Kidney epithelial cell (primary cell): ENCODE measurements at places on chromosomes 3 and 15.

GRCh38 chr3:38988955-38989354 lies 62.8 kb downstream of the SCN11A start:
- DNase-seq: no peak

GRCh38 chr3:191388823-191389222 lies 58.5 kb upstream of the UTS2B start:
- DNase-seq: no peak

GRCh38 chr3:127092368-127092767 lies 100.6 kb upstream of the PRR23E start:
- no peak for DNase-seq

GRCh38 chr3:144380849-144381248 lies 409.2 kb downstream of the DIPK2A start:
- no peak for DNase-seq

- DNase-seq: no peak
Observed at GRCh38 chr3:50242381-50242770, 6.4 kb downstream of the GNAI2 start.

DNA sequence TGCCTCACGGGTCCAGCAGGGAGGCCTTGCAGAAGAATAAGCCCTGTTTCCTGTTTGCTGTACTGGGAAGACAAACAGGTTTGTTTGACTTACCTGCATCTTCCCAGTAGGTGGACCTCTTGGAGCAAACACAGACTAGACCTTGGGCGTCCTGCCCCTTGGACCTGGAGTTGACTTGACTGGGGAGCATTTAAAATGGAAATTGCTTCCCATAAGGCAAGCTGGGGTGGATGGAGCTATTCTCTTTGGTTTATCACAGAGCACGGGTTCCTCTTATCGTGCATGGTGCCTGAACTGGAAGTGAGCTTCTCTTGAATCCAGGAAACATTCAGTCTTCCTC lies 151.4 kb downstream of the RPLP1 start:
- DNase-seq: no peak

DNA sequence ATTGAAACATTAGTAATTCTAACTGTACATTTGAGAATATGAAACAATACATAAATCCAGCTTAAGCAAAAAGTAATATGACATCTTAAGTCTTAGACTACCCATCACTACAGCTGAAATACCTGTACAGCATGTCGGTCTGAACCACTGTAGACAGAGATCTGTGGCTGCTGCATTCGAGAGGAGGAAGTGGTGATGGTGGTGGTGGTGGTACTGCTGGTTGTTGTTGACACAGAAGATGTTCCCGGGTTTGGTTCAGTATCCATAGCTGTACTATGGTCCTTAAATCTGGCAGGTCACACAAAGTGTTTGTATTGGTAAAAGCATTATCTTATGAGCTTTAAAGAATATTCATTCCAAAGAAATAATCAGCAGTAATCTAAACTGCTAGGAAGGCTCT lies 2.9 kb downstream of the PHC3 start:
- no peak for DNase-seq

DNA sequence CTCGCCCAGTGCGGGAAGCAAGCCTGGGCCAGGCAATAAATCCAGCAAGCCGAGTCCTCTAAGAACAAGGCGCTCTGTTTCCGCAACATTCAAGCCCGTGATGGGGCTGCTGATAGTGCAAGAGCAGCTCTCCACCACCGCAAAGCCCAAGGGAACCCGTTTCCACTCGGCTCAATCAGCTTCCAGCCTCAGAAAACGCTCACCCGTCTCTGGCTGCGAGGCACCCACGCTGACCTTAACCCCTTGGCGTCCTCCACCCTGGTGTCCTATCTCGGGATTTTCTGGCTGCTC lies 17.8 kb downstream of the SPATA12 start:
- no peak for DNase-seq

DNA sequence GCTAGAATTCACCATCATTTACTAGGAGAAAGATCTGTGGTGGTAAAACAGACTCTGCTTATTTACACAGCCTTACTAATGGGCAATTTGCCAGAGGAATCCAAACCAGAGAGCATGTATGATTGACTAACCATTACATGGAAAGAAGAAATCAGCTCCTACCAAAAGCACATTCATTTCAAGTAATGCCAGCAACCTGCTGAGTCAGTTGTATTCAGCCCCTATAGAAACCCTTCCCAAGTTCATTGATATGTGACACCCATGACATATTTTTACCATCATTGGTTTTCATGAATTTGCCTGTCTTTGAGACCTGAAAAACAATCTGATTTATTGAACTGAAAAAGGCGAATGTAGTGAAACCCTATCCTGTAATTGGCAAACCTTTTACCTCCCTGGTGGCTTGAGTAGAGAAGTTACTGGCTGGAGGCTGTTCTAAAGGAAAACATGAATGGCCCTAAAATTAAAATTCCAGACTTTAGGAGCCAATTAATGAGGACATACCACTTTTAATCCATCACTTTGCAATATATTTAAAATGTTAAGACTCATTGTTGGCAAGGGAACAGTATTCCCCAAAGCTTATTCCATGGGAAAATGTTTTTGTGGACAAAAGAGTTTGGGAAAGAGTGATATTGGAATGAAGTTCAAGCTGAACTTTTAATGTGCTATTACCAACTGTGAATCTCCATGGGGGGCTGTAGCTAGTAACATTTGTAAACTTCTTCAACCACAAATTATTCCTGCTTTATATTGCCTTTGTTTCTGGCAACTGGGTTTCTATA lies 542.9 kb downstream of the FHIT start:
- DNase-seq: peak; percentile 29

DNA sequence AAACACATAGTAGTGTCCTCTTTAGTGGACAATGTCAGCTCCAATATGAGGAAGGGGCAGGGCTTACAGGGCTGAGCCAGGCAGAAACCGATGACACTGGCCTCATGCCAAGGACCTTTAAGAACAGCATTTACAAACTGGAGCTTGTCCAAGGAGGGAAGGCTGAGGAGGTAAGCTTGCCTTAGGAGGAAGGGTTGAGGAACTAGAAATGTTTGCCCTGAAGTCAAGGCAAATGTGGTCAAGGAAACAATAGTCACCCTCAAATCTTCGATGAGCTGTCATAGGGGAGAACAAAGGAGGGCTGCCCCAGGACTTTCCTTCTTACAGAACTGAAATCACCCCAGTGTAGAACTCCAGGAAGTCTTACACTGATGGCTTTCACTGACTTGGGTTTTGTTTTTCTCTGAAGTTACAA lies 136.4 kb downstream of the LIPC start:
- DNase-seq: no peak

DNA sequence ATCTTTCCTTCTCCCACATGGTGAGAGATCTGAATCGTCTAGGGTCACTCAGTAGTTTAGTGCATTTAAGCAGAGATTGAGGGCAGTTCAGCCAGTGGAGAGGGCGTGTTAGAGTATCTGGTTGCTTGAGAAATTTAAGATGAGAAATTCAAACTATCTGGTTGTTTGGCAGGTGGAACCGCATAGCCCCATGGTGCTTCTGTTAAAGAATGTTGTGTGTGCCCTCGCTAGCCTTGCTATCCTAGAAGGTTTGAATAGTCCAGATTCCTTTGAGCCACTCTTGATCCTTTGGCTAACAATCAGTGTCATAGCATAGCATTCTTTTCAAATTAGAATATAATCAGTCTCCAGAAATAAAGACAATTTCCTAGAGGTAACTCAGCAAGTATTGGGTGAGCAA lies 32.1 kb downstream of the ABHD17C start:
- no peak for DNase-seq

- DNase-seq: no peak
Observed at GRCh38 chr15:46996359-46996758, 720.9 kb upstream of the SEMA6D start.
